ENCODE measurements at places on chromosomes 5 and 9.
A peak's percentile ranks its signal among the peaks of the same experiment; 100 is the strongest.

DNA sequence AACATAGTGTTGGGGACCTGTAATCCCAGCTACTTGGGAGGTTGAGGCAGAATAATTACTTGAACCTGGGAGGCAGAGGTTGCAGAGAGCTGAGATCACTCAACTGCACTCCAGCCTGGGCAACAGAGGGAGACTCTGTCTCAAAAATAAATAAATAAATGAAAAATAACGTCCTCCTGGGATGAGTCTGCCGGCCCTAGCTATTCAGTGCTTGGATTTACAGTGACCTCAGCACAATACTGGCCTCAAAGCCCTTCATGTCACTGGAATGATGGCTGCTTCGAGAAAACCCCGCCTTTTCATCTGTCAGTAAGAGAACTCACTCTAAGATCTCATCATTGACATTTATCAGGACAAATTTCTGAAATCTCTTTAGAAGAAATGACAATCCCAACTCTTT, 35.5 kb downstream of the SOX30 start:
- DNase-seq, result no peak

DNA sequence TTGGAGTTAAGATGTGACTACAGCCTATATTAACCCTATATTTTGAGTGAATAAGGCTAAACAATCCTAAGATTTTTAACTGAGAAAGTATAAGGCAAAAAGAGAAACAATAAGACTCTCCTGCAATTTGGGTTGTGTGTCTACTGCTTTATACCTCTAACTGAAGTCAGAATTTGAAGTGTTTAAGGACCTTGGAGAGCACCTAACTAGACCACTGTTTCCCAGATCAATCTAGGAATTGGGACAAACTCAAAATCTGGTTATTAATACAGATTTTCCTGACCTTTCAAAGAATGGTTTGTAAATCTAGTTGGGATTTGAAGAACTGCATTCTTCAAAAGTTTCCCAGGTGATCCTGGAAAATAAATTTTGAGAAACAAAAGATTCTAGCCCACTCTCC, 42.1 kb downstream of the GABRA1 start:
- no peak for DNase-seq

DNA sequence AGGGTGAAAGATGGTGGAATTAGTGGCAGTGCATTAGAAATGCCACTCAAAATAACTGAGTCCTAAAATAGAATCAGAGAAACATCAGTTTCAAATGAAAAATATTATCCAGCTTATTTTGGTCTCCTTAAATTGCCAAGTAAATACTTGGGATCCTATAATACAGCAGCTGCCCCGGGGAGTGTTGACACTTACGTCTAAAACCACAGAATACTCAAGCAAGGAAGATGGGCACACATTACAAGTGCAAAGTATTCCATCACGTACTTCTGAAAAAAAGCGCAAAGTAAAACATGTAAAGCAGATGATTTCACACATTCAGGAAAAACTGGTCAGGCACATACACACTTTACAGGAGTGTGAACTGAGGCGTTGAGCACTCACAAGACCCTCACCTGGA, 2.4 kb upstream of the ARHGEF37 start:
- peak; percentile 49 for DNase-seq

DNA sequence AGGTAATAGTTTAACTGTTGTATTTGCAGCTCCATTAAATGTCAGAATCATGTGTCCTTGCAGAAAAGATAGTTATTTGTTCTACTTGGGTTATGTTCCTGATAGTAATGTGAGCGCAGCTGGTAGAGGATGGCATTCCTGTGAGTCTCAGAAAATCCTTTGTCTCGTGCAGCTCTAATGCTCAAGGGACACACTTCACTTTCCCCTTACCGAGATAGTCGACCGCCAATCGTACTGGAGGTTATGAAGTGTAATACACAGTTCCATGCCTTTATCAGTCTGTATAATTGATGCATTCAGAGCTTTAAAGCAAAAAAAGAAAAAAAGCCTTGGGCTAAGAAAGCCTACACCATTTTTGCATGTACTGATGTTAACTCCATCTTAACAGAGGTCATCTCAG, 60.2 kb upstream of the SRP19 start:
- no peak for DNase-seq

GRCh38 chr9:92384375-92384774, 20.0 kb downstream of the OGN start:
- DNase-seq, result no peak

DNA sequence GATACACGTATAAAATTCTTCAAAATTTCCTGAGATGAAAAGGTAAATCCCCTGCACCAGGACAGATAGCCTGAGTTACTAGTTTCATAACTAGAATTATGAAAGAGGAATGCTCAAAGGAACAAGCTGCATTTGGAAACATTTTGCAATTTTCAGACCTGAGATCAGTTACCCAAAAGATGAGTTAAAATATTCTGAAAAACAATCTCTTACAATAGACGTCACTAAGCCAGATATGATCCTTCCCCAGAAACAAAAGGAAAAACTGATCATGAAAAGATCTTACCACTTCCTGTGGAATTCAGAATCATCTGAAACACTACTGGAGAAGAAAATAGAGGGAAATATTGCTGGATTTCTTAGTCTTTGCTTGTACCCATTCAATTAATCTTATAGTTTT, 204.7 kb downstream of the ARRDC3 start:
- DNase-seq, result no peak

- DNase-seq, result no peak
Measured at GRCh38 chr9:121674952-121675351, 23.5 kb downstream of the DAB2IP start.

- DNase-seq, result peak; percentile 29
Measured at GRCh38 chr5:14326035-14326903, 183.1 kb downstream of the TRIO start.

DNA sequence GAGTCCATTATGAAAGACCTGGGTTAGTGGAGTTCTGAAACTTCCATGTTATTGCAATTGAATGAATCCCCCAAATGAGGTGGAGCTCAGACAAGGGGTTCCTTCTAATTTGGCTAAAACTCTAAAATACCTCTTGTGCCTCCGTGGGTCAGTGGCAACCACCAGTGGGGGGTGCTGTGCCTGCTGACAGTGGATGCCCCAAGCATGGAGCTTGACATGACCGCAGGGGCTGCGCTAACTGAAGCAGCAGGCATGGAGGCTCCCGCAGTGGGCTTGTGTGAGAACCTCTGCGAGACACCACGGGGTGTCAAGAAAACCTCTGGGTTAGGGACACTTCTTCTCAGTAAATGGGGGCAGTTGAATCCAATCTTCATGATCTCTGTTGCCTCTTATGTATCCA, 200.5 kb downstream of the DRD1 start:
- no peak for DNase-seq

DNA sequence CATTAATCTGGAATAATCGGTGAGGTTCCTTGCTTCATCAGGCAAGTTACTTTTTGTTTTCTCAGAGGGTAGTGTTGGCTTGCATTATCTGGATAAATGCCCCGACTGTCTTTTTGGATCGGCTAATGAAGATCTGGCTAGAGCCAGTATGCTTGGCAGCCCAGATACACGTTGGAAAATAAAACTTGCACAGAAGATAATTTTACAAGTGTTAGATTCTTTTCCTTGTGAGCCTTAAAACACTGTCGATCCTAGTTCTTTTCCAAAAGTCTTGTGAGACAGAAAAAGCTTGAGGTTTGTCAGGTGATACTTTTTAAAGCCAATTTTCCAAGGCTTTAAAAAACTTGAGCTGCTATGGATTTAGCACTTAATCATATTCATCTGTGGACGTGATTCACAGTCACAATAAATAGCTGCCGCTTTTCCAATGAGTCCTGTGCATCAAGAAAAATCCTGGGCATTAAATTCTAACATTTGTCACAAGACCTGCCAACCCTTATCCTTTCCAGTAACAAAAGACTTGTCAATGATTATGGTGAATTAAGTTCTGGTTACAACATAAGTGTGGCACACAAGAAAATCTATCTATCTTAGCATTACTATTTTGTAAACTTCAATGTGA, 68.5 kb downstream of the PRLR start:
- no peak for DNase-seq

GRCh38 chr9:37550781-37551180, 25.4 kb downstream of the FBXO10 start:
- DNase-seq, result no peak

- peak; percentile 11 for DNase-seq
Measured at GRCh38 chr5:109468288-109468676, 58.5 kb upstream of the PJA2 start.

- DNase-seq, result no peak
Measured at GRCh38 chr9:126851286-126851880, 9.1 kb upstream of the ZBTB34 start.

- DNase-seq, result no peak
Measured at GRCh38 chr9:18405240-18405639, 68.7 kb upstream of the ADAMTSL1 start.

DNA sequence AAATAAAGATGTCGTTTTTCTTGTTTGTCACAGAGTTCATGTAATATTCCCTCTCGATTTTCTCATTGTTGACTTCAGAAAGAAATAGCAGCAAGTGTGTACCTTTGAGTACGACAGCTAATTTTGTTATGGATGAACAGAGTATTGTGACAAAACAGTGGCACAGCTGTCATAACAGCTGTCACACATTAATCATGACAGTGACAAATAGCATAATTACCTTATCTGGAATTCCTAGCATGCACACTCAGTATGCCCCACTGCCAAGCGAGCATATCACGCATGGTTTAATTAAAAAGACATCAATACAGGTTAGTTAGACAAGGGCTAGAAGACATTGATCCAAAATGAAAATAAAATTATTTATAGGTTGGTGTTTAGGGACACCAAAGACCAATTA, 375.1 kb downstream of the SPATA31D1 start:
- DNase-seq, result no peak

GRCh38 chr9:131033269-131034224, 24.6 kb downstream of the LAMC3 start:
- DNase-seq, result no peak

DNA sequence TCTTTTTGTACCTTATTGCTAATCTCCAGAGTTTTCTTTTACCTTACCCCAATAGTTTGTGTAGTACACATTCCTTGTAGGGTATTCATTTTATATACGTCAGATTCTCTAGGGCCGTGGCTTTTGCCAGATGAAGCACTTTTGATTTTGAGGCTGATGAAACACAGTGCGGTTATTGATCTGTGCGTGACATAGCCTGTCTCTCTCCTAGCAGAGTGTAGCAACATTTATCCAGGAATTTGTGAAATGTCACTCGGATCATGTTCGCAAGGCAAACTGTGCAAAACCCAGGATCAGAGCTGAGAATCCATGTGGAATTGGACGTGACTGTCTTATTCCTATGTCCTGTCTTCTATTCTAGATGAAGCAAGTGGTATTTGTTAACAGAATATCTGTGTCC, 142.0 kb upstream of the SH3GL2 start:
- no peak for DNase-seq

DNA sequence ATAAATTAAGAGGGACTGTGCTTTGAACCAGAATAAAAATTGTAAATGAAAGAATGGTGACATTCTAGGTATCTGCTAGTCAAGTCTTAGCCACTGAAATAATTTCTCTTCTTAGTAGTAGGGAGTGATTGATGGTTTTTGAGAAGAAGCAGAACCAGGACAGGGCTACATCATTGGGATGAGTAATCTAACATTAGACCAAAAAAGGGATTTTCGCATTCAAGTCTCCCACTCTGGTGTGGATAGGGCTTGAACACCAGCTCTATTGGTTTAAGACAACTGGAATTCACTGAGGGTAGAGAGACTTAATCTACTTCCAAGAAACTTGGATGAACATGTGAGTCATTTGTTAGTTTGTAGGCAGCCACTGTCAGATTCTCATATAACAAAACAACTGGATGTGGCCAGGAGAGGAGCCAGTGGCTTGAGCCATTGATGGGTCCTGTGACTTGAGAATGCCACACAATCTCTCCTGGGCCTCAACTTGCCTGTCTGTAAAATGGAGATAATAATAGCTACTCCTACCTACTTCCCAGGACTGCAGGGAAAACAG, 16.6 kb downstream of the FAT2 start:
- no peak for DNase-seq

DNA sequence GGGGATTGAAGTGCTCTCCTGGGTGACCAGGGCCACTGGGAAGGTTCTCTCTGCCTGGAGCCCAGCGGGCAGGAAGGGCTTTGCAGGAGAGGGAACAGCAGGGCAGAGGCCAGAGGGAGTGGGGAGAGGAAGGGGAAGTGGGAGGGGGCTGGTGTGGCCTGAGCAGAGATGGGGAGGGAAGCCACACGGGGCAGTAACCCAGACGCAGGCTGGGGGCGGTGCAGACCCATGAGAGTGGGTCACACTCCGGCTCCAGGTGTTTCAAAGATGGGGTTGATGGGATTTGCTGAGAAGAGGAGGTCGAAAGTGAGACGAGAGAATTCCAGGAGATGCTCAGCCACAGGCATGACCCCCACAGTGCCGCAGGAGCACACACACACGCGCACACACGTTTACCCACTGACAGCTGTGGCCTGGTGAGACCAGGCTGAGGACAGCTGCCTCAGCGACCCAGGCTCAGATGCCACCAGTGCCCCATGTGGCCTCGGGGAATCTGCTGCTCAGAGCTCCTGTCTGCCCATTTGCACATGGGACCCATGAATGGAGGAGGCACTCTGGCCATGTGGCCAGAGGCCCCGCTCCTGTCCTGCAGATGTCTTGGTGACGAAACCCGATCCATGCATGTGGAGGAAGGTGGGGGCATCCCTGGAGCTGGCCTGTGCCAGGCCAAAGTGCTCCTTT, 32.7 kb upstream of the FCN2 start:
- no peak for DNase-seq

DNA sequence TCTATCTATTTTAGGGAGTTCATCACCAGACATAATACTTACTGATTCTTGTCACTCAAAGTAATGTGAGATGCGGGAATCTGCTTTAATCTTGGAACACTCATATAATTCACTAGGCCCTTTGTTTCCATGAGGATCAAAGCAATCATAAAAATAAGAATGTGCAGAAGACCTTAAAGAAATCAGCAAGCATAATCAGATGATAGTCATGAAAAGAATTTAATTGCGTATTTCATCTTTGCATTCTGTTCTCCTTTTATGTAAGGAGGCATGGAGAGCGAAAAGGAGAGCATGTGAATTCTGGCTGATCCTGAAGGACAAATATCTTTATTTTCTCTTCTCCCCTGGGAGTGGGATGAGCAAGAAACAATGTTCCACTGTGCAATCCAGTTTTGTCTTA, 128.0 kb downstream of the RAB3C start:
- no peak for DNase-seq

DNA sequence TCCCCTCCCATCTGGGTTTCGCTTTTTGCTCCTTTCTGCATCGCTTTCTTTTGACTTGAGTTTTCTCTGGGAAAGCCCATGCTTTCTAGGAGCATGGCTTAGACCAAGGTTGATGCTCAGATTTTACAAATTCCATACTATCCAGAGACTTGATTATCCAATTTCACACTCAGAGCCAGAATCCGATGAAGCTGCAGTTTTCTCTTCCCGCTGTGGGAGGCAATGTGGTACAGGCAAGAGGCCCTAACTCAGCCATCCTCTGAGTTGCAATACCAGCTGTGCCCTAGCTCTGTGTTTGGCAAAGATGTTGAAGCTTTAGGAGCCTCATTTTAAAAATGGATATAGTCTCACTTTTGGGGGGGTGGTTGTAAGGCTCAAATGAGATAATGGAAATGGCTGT, 85.1 kb downstream of the BRINP1 start:
- no peak for DNase-seq

- no peak for DNase-seq
Measured at GRCh38 chr9:127278372-127278771, 13.8 kb downstream of the GARNL3 start.
